ENCODE measurements at places on chromosomes 3 and 15.

- no peak for DNase-seq
Observed at GRCh38 chr3:30083315-30083714, 523.1 kb upstream of the TGFBR2 start.

GRCh38 chr3:64224826-64225610 lies at the start of gene PRICKLE2:
Gene PRICKLE2 (minus strand): TSS chr3:64225466. CDS start chr3:64198927, 26,539 bp downstream.
- DNase-seq = no peak

DNA sequence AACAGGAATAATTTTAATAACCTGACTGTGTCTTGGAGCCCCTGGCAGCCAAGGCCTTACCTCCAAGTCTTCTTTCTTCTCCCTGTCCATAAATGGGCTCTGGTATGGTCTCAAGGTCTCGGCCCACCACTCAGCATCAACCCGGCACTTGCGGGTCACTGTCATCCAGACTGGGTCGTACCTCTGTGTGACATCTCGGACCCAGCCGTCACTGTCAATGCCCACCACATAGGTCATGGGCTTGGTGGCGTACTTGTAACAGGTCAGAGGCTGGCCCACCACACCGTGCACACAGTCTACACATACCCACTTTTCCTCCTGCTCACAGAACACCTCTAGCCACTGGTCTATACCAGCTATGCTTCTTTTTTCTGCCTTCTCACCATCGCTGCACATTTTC lies 20.4 kb downstream of the XPC start:
- no peak for DNase-seq

- DNase-seq = no peak
Observed at GRCh38 chr3:47428662-47429061, 47.1 kb downstream of the SCAP start.

All from activated T-helper 2 cell treated with anti-CD3 and anti-CD28 coated beads, Interferon-gamma antibody, Interleukin-2, Interleukin-4, amounts not matched to agents 10 μg/mL and 5 μg/mL and 100 μg/mL, durations not matched to agents 14 hours and 24 hours and 36 hours (primary cell).